Aortic smooth muscle cell (primary cell): ENCODE measurements at places on chromosomes 1 and 21. TPM values are rescaled to one million over a fixed set of nuclear protein-coding genes. Genes with fewer than 3 reads are reported as not detected.

GJC2 gene
- total RNA-seq: 3.2 and 4.6 TPM in 2 replicates

ZBTB8A gene
- 6.2 and 7.3 TPM in 2 replicates for total RNA-seq

FAM72A gene
- 3.5 and 4.4 TPM in 2 replicates for total RNA-seq

SH2D2A gene
- 0.19 and 0.53 TPM in 2 replicates for total RNA-seq

CRNN gene
- total RNA-seq: not detected in 2 replicates

C1orf116 gene
- total RNA-seq: under 0.01 TPM in 1 of 2 replicates, not detected in the other

EPHA2 gene
- 35.3 and 35.4 TPM in 2 replicates for total RNA-seq

FBXO44 gene
- 8.9 and 10.2 TPM in 2 replicates for total RNA-seq

CD55 gene
- total RNA-seq: 25.2 and 26.4 TPM in 2 replicates

MARK1 gene
- 1.3 and 2.1 TPM in 2 replicates for total RNA-seq

MAST2 gene
- 19.9 and 21.0 TPM in 2 replicates for total RNA-seq

CADM3 gene
- total RNA-seq: 0.13 TPM in 1 of 2 replicates, not detected in the other

IVL gene
- total RNA-seq: not detected in 2 replicates
